ENCODE measurements at places on chromosomes 5 and 9. TPM values are rescaled to one million over a fixed set of nuclear protein-coding genes. Genes with fewer than 3 reads are reported as not detected.
A peak's percentile ranks its signal among the peaks of the same experiment; 100 is the strongest.

The FGF18 gene
- 11.5 TPM for total RNA-seq

DNA sequence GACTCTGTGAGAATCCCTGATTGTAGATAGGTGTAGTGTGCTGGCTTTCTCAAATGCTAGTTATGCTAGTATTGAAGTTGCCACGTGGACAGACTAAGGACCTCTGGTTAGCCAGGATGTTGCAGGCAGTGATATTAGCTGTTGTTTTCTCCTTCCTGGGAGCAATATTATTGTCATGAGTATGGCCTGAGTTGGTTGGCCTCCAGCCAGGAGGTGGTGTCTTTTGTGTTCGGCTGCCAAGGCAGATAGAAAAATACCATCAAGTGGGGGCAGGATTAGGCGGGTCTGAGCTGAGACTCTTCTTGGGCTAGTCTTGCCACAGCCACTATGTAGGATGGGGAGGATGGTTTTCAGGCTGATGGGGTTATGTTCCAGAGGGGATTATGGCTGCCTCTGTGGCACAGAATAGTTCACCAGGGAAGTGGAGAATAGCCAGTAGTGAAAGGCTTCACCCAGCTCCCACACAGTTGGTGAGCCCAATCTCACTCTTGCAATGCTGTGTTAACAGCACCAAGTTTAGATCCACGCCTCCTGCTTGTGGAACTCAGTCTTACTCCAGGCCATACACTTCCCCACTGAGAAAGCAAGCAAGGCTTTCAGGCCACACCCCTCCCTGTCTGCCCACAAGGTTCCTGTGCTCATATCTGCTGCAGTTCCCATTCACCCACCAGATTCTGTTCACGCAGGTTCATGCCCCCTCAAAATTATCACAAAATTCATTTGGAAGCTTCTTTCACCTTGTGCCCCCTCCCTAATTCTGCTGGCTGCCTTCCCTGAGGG lies 31.2 kb downstream of the GHR start:
- no peak for DNase-seq

GRCh38 chr5:147234239-147234824 lies 494 bp upstream of the STK32A start:
- DNase-seq: no peak

GRCh38 chr9:16221822-16222547 lies 648.5 kb downstream of the BNC2 start:
- DNase-seq: no peak

DNA sequence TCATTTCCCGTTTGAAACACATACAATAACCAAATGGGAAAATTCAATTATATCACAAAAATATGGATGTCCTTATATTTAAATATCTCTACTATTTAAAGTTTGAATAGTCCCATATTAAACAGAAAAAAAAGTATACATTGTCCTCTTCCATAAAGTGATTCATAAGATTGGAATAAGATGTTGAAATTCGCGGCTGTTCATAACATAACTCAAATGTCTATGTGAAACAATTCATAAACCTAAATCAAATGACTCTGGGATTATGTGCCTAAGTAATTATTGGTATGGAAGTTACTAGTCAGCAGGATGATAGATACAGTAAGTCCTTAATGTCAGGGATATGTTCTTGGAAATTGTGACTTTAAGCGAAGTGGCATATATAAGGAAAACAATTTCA lies 3.9 kb upstream of the EFNA5 start:
- DNase-seq: no peak

- DNase-seq: no peak
These were observed 964.5 kb upstream of the DMAC1 start for GRCh38 chr9:8764051-8764450.

DNA sequence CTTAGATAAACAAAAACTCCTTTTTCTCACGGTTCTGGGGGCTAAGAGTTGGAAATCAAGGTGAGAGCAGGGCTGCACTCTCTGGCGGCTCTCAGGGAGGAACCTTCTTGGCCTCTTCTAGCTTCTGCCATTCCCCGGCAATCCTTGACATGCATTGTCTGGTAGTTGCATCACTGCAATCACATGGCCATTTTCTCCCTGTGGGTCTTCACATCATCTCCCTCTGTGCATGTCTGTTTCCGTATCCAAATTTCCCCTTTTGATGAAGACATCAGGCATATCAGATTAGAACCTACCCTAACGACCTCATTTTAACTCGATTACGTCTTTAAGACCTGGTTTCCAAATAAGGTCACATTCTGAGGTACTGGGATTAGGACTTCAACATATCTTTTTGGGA lies 129.2 kb upstream of the MAN2A1 start:
- no peak for DNase-seq

DNA sequence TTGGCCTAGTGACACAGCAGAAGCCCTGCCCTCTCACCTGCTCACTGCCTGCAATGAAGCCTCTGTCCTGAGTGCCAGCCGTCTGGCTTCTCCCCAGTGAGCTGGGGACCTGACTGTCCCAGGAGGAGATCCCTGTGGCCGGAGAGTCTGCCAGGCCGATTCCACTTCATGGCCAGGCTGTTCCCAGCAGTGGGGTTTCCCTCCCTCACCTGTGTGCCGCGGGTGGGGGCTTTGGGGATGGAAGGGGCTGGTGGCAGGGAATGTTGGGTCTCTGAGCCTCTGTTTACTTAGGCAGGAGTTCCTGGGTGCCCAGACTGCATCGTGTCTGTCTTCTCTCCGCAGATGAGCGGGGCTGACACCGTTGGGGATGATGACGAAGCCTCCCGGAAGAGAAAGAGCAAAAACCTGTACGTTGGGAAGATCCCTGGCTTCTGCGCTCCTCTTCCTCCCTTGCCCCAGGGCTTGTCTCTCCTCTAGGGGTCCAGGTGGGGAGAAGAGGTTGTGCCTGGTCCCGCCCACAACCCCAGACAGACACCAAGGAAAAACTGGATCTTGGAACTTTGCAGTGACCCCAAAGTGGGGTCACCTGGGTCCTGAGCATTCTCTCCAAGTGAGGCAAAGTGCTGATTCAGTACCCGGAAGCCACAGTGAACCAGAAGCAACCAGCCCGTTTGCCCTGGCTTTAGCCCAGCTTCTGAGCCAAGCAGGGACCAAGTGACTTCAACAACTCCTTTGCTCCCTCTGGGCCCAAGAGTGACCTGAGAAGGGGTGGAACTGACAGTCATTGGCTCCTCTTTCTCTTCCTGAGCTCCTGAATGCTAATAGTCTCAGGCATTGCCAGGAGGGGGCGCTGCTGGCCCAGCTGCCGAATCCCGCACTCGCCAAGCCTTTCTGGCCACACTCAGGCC lies 127.7 kb downstream of the RGS3 start:
- peak; percentile 94 for DNase-seq

GRCh38 chr9:109834855-109835254 lies 54.9 kb downstream of the PALM2AKAP2 start:
- no peak for DNase-seq

- DNase-seq: no peak
These were observed 20.4 kb upstream of the MED10 start for GRCh38 chr5:6398570-6399230.

The SPRY4 gene
- 12.5 TPM for total RNA-seq

DNA sequence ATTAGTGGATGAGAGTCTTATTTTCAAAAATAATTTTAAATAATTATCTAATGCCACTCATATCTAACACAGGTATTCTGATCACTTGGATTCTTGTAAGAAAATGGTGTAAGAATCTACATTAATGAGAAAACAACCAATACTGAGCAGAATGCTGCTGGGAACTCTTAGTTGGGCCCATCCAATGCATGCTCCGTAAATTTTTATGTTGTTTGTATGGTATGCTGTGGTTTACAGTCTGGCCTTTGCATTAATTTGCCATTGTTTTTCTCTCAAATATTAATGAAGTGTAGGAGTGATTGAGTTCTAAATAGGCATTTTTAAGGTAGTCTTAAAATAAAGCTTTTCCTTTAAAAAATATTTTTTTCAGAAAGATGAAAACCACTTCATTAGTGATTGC lies 133.4 kb downstream of the ZSWIM6 start:
- no peak for DNase-seq

The PCDHB8 gene
- total RNA-seq: 2.3 TPM

- DNase-seq: no peak
These were observed 149.4 kb downstream of the CD180 start for GRCh38 chr5:67047160-67047559.

- DNase-seq: no peak
These were observed 170.1 kb downstream of the KDM4C start for GRCh38 chr9:6927838-6928237.

The SNCAIP gene
- 4.1 TPM for total RNA-seq

DNA sequence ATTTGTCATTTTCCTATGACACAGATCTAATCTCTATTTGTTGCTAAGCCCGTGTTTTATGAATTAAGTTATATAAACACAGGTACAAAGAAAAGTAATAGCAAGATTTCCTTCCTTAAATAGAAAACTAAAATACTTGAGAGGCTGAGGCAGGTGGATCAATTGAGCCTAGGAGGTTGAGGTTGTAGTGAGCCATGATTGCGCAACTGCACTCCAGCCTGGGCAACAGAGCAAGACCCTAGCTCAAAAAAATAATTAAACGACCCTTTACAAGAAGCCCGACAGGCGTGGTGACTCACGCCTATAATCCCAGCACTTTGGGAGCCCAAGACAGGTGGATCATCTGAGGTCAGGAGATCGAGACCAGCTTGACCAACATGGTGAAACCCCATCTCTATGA lies 36.8 kb downstream of the FAM169A start:
- no peak for DNase-seq

- no peak for DNase-seq
These were observed 161.2 kb downstream of the SNX18 start for GRCh38 chr5:54678737-54679136.

DNA sequence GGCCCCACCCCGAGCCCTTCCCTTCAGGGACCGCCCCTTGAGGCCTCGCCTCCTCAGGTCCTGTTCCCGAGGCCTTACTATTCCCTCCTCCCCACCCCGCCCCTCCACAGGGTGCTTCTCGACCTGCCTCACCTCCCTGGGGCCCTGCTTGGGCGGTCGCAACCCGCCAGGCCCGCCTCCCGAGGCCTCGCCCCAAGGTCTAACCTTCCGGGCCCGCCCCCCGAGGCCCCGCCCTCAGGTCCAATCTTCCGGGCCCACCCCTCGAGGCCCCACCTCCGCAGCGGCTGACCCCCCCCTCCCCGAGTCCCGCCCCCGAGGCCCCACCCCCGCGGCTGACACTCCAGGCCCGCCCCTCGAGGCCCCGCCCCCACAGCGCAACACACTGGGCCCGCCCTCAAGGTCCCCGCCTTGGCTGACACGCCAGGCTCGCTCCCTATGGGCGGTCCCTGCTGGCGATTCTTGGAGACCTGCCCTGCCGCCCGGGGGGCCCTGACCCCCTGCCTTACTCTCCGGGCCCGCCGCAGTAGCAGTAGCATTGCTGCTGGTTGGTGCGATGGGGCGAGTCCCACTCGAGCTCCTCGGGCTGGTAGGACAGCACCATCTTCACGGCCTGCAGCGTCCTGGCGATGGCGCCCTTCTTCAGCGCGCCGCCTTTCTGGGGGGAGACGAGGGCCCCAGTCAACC lies 8.2 kb downstream of the PHF19 start:
- DNase-seq: peak; percentile 99

DNA sequence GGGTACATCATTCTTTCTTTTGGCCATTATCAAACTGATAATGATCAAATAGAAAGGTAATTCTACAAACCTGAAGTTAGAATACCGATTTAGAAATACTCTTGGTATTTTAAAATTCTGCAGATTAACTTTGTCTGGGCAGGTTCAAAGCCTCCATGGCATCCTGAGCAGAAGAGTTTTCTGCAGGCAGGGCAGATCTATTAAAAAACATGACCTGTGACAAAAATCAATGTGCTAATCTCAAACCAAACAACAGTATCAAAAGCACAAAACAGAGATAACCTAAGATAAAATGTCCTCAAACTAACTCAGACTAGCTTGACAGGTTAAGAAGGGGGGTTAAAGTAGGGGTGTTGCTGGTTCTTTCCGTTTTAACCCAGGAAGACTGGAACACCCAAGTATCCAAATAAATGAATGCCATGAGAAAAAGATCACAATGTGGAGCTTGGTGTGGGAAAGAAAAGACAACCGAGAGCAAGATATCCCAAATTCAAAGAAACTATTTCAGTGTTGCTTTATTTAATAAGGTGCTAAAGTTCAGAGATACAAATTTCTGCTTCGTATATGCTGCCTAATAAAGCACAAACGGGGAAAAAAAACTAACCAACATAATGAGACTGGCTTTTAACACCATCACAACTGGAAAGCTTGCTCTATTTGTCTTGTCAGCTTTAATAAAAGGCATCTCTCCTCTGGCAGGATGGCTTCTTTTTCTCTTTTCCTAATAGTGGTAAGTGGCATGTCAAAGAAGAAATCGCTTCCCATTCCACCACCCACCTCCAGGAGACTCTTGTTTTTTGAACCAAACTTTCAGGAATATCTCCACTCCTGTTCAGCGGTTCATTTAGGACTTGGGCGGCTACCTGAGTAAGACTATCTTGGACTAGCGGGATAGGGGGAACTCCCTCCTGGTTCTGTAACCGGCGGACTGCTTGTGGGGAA lies 2.3 kb downstream of the EFNA5 start:
- DNase-seq: no peak
